ENCODE measurements at places on chromosomes 1 and 21.

DNA sequence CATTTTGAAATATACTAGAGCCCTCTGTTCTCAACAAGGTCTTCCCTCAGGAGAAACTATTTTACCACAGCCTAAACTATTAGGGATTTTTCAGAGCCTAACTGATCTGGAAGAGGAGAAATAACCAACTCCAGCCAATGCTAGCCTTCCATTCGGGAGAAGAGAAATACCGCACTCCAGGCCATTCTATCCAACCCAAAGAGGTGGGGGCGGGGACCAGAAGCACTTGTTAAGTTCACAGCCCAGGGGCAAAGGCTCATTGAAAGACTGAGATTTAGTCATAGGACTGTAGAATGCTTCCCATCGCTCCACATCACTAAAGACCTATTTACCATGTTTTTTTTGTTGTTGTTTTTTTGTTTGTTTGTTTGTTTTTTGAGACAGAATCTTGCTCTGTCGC is 35.4 kb upstream of the SLFNL1 start:
- no peak for DNase-seq

- no peak for DNase-seq
These were observed 2.6 kb downstream of the GADD45A start for GRCh38 chr1:67687649-67688048.

DNA sequence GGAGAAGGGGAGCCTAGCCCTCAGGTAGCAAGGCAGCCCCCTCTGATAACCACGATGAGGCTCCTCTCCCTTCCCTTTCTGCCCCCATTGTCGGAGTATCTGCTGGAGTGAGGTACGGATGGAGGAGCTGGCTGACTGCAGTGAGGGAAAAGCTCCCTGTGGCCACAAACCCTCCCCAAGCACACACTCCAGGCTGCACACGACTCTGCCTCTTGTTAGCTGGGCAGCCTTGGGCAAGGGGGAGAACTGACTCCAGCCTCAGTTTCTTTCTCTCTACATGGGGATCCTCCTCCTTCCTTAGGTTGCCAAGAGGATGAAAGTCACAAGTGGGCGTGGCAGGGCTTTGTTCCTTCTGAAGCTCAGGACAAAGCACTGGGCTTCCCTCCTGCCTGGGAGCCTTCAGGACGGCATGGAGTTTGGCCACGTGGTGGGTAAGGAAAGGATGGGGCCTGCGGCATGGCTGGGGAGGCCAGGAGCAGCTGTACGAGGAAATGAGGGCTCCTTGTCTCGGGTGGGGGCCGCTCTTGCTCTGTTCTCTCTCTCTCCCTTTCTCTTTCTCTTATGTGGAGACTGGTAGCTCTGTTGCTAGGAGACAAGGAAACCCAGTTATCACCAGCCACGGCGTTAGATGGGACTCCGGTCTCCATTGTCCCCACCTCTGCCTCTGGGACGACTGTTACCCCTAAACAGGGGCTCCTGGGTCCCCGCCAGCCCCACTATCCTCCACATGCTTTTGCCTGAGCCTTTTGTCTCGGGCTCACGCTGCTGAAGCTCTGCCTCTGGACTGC is 39.7 kb downstream of the LRP8 start:
- no peak for DNase-seq

GRCh38 chr1:235221653-235222375 is 60.8 kb upstream of the RBM34 start:
- no peak for DNase-seq

DNA sequence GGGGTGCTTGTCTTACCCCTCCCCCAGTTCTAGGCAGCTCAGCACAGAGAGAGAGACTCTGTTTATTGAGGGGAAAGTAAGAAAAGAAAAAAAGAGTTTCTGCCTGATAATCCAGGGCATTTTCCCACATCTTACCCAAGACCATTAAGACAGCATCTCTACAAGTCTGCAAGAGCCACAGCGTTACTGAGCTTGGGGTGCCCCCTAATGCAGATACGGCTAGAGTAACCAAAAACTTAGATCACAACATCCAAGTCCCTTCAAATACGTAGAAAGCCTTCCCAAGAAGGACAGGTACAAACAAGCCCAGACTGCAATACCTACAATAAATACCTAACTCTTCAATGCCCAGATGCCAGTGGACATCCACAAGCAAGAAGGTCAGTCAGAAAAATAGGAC is 6.2 kb upstream of the TEX50 start:
- DNase-seq = peak; percentile 11

DNA sequence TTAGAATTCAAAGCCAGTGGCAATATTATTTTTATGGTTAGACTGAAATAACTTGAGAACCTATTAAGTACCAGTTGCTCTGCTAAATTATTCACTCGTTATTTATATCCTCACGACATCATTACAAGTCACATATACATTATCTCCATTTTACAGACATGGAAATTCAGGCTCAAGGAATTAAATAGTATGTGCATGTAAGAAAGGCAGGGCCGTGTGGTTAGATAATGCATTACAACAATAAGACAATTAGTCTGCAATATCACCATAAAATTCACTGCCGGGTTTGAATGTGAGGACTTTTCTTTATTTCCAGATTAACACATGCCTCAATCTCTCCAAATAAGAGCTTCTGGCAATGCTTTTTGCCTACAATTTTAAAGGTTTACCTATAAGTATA is 523.4 kb downstream of the PTBP2 start:
- DNase-seq = no peak

- DNase-seq = no peak
These were observed 3.4 kb downstream of the RGS8 start for GRCh38 chr1:182680901-182681567.

DNA sequence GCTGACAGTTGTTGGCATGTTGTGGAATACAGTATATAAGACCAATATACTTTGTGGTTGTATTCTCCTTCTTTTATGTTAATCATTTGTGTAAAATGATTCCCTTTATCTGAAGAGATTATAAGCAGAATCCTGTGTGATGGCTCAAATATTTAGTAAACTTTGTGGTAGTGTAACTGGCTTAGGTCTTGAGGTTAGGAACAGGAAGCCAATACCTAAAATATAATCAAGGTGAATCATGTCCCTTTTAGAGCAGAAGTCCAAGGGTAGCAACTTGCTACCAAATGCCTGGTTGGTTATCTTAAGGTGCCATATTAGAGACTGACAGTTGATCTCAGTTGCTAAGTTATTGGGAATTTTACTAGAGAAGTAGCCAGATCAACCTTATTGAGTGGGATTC is 398.5 kb upstream of the ADAMTS5 start:
- DNase-seq = no peak

GRCh38 chr1:99439433-99440075 is 175.3 kb downstream of the PLPPR4 start:
- DNase-seq = no peak

DNA sequence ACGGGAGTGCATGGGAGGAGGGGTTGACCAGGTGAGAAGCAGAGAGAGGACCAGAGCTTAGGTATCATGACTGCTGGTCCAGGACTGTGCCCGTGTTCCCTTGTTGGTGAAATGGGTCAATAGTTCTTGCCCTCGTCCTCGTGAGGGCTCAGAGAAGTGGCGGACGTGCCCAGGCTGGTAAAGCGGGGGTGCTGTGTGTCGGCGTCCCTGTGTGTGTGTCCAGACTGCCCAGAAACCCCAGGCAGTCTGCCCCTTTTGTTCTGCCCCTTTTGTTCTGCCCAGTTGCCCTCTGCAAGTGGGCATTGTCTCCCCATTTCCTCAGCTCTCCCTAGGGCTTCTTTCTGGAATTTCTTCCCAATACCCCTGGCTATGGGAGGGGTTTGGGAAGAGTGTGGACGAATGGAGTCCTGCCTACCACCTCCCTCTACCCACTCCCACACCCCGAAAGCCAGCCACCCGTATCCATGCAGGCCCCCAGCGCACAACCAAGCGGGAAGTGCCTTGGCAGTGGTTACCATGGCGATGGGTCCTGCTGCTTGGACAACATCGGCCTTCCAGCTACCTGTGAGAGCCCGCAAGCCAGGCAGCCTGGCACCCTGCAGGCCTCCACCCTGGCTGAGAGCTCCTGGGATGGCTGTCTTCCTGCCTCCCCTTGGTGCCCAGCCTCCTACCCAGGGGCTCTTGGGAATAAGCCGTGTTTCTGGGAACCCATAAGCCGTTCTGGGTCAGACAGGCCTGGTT is 34.7 kb downstream of the ACOT11 start:
- DNase-seq = no peak

GRCh38 chr1:228207381-228207810 is 448 bp upstream of the OBSCN start:
- no peak for DNase-seq

- no peak for DNase-seq
These were observed 34.3 kb downstream of the PSMG1 start for GRCh38 chr21:39148975-39149374.

- DNase-seq = no peak
These were observed 61.3 kb downstream of the TRABD2B start for GRCh38 chr1:47935856-47936255.

DNA sequence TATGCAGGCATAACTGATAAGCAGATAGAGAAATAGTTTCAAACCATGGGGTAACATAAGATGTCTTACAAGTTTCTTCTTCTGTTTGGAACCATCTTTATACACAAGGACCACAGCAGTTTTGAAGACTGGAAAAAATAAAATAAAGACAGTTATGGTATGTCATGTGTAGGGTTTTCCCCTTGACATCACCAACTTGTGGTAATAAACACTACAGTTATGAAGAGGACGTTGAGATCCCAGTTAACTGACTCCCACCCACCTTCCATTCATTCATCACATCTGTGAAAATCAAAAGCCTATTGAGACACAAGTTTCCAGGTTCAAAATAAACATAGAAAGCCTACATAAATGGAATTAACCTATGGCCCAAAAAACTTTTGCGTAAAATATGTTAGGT is 92.5 kb upstream of the KRTAP19-8 start:
- DNase-seq = no peak

GRCh38 chr1:18283601-18284385 is 176.2 kb downstream of the IGSF21 start:
- no peak for DNase-seq

DNA sequence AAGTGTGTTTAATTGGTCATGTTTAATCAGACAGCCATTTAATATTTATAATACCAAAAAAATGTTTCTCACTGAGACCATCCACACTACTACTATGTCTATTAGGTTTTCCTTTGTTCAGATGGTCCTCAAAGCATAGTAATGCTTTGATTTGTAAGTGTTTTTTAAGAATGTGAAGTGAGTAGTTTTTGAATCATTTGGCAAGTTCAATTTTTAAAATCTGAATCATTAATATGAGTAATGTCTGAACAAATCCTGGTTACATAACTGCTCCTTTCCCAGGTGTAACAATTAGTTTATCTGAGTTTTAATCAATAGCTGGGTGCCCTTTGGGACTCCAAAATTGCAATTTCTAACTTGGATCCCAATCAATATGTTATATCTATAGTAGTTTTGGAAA is 23.5 kb upstream of the RPL5 start:
- DNase-seq = no peak

GRCh38 chr1:85663382-85663781 is 44.9 kb downstream of the ZNHIT6 start:
- DNase-seq = no peak

GRCh38 chr1:109493227-109493626 is 667 bp upstream of the CYB561D1 start:
- no peak for DNase-seq

DNA sequence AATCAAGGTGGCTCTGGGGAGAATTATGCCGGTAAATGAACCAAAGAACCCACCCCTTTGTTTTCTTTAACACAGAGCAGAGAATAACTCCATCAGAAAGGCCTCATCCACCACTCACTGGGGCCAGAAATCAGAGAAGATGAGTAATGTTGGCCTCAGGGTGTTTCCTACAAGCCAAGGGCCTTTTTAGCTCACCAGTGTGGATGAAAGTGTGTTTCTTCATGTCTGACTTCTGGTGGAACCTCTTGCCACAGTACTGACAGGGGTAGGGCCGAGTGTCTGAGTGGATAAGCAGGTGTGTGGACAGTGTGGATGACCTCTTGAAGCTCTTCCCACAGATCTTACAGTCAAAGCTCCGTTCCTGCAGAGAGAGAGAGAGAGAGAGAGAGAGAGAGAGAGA is 8.3 kb downstream of the GFI1 start:
- DNase-seq = no peak

GRCh38 chr1:234916840-234917239 is 211.8 kb downstream of the TOMM20 start:
- no peak for DNase-seq

DNA sequence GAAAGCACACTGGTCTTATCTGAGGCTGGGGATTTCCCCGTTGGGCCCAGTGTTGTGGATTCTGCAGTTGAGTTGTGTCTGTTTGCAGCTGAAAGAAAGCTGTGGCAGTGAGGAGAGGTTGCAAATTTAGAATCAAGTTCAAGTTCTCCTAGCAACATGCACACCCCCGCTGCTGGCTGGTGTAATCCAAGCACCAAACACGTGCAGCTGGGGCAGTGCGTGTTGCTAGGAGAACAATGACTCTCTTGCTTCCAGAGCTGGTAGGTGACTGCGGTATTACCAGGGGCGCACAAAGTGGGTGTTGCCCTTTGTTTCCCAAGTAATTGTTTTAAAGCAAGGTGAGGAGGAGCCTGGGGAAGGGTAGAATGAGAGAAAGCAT is 91.5 kb downstream of the IER5 start:
- peak; percentile 19 for DNase-seq

DNA sequence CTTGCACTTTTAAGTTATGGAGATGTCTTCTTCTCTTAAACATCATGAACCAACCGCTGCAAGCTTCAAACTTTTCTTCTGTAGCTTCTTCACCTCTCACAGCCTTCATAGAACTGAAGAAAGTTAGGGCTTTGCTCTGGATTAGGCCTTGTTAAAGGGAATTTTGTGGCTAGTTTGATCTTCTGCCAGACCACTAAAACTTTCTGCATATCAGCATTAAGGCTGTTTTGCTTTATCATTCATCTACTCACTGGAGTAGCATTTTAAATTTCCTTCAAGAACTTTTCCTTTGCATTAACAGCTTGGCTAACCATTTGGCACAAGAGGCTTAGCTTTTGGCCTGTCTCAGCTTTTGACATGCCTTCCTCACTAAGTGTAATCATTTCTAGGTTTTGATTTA is 43.0 kb upstream of the RGL1 start:
- no peak for DNase-seq

DNA sequence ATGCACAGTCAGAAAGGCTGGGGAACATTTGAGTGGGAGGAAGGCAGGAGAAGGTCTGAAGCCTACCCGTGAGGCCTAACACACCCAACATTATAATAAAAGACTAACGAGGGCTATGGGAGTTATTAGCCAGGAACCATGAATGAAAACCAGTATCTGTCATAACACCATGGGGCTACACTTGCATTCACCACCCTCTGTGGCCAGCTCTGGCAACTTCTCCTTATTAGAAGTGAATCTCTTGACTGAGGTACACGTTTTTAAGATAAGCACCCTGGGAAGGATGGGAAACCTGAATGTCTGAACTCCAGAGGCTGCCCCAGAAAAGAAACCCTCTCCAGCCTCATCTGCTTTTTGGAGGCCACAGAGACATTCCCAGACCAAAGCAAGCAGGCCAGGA is 204.3 kb upstream of the RAB4A start:
- DNase-seq = no peak

GRCh38 chr1:110356379-110356778 is 17.2 kb downstream of the RBM15 start:
- no peak for DNase-seq
